ENCODE measurements at places on chromosomes 4 and X. TPM values are rescaled to one million over a fixed set of nuclear protein-coding genes. Genes with fewer than 3 reads are reported as not detected.

GRCh38 chrX:46572340-46572936 lies 1.1 kb upstream of the CHST7 start:
- DNase-seq = no peak

- no peak for DNase-seq
These were observed 107.8 kb downstream of the GATB start for GRCh38 chr4:151652841-151653547.

GRCh38 chr4:23768541-23768940 lies 121.3 kb downstream of the PPARGC1A start:
- DNase-seq = no peak

Gene HSFX1
- 1.4 TPM for polyA plus RNA-seq

DNA sequence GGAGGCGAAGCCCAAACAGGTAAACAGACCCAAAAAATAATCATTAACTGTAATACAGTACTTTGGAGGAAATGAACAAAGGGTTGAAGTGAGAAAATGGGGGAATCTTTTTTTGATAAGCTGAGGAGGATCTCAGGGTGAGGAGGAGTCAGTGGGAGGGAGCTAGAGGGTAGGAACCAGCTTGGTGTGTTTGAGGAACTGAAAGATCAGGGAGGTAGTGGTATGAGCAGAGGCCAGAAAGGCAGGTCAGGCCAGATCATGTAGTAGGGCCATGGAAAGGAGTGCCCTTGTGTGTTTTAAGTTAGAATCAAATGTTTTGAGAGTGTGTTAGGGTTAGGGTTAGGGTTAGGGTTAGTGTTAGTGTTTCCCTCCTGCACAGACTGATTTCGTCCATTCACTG lies 48.8 kb downstream of the PPP2R2C start:
- no peak for DNase-seq

DNA sequence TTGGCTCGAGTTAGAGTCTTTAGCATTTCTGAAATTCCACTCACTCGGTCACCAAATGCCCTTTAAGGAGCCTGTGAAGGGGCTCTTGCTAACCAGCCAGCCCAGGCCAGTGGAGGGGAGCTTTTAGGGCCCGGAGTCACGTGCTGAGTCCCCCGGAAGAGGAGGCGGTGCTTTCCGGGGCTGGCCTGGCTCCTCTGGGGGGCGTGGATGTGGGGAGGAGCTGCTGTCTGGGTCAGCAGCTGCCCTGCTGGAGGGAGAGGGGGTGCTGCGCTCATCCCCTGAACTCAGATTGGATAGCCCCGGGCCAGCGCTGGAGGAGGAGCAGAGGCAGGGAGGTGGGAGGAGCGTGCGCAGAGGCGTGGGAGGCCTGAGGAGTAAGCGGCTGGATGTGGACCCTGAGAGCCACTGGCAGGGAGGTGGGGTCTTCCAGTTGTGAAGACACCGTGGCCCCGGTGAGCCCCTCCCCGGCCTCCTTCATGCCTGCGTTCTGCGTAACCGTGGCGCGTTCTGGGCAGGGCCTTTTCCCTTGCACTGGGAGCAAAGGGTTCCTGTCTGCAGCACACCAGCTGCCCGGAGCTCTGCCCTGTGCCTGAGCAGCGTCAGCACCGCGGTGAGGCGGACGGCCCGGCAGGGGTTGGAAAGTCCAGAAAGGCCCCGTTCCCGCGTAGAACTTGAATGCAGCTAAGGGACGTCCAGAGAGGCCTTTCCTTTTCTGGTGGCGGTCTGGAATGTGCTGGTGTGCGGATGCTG lies 19.7 kb downstream of the MAEA start:
- peak; percentile 93 for DNase-seq

DNA sequence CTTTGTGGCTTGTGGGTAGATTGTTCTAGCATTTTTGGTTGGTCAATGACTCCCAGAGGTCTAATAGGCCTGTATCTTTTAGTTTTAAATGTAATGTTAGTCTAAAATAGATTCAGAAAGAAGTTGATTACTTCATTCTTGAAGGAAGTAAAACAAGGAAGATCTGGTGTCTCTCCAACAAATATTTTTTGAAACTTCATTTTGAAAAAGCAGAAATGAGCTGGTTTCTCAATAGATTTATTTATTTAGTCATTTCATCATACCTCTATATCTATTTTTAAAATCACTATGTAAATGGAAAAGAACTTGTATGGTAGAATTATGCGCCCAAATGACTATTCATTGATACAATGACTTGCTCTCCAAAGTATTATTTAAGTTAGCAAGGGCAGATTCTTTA lies 7.2 kb downstream of the HTR2C start:
- DNase-seq = no peak

Gene TMSB15B
- 31.7 TPM for polyA plus RNA-seq

DNA sequence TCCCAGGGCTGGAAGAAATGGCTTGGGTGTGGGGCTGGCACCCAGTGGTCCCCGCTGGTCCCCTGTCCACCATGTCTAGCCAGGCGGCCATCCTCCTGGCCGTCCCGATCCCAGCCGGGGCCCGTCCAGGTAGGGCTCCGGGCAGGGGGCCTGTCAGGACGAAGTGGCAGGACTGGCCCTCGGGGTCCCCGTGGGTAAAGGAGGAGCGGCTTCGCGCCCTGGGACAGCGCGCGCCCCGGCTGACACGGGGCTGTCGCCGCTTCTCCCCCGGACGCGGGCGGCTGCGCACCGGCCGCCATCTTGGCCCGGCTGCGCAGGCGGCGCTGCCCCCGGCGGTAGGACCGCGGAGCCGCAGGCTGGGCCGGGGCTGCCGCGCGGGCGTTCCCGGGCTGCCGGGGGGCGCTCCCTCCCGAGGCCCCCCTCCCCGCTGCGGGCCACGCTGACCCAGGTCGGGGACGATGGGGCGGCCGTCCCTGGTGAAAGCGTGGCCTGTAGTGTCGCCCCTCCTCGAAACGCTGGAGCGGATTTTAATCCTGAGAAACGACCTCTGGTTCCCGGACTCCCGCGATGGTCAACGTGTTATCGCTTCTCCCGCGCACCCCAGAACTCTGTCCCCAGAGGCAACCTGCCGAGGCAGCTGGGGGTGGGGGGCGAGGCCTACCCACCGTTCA lies 60.4 kb upstream of the BCOR start:
- DNase-seq = no peak

Gene TLR10
- polyA plus RNA-seq = 1.1 TPM

Gene SGCB
- polyA plus RNA-seq = 46.9 TPM

DNA sequence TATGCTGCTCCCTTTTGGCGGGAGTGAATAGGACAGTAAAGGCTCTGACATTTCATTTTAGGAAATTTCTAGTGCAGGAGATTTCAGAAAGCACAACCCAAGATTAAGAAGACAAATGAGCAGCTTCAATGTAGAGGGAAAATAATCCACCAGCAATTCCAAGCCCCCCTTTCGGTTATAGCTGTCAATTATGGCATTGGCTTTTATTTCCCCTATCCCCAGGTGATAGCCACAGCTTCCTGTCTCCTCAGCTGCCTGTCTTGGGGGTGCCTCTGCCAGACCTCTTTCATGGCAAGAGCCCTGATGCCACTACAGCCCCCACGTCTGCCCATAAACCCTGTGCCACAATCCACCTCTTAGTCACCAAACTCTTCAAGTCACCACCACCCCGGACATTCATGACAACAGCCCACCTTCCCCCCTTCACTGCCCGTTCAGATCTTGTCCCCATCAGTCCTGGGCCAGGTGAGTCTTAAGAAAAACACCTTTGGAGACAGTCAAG lies 48.4 kb upstream of the CLNK start:
- DNase-seq = no peak

Gene GRIA2
- 2.6 TPM for polyA plus RNA-seq

Gene CFAP97
- polyA plus RNA-seq = 29.0 TPM

DNA sequence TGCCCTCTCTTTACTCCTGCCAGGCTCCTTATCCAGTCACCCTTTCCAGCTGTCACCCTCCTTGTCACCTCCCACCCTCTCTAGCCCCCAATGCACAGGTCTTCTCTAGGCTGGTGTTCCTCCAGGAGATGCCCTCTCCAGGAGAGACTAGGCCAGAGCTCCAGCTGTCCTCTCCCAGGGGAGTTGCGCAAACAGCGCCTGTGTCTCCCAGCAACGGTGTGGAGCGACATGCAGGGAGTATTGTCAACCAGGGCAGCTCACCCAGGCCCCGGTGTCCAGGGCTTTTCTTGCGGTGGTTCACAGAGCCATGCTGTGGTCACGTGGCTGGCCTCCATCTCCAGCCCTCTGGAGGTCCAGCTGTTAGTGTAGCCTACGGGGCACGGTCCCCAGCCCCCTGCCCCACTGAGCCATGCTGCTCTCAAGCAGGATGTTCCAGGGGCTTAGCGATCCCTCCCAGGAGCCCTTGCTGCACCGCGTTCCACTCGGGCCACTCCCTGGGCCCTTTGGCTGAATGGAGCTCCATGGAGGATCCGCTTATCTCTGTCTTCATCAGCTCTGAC lies 34.8 kb downstream of the CCNQ start:
- no peak for DNase-seq

Gene TMPRSS11D
- polyA plus RNA-seq = 0.19 TPM

- DNase-seq = no peak
These were observed 34.1 kb upstream of the RPS6KA3 start for GRCh38 chrX:20300822-20301221.

DNA sequence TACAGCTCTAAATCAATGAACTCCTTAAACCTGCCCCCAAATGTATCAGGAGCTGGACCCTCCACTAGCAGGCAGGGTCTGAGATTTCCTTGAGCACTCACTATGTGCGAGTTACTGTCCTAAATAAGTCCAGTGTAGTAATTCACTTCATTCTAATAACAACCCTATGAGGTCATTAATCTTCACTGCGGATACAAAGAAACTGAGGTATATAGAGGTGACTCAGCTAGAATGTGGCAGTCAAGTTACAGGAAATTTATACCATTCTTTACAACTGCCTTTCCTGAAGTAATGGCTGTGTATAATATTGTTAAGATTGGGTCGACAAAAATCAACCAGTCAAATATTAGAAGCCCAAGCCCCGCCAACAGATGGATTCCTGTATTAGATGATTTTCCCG lies 473.9 kb upstream of the FTHL17 start:
- no peak for DNase-seq

GRCh38 chr4:109359040-109359646 lies 56.7 kb upstream of the COL25A1 start:
- DNase-seq = no peak

GRCh38 chrX:94551831-94552230 lies 877.8 kb downstream of the FAM133A start:
- no peak for DNase-seq

Gene RAB9B
- 3.3 TPM for polyA plus RNA-seq

- no peak for DNase-seq
These were observed 663.6 kb upstream of the CPEB2 start for GRCh38 chr4:14338585-14339265.

DNA sequence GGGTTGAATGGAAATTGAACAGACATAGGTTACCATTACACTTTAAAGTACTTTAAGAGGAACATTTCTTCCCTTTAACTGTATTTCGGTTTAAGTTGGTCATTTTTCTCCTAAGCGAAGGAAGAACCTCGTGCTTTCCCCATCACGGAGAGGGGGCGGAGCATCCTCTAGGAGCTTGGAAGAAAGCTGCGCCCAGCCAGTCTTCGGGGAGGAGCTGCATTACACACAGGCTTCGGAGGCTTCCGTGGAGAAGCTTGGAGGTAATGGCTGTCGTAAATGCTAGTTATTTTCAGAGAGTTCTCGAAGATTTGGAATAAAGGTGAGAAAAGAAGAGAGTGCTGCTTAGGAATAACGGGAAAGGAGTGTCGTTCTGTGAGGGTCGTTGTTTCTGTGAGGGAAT lies at the start of gene PWWP3B:
Gene PWWP3B (plus strand): TSS at position 199 of the 400 bp plus-strand sequence. CDS start 37,128 bp downstream, outside the sequence.
- DNase-seq = peak; percentile 12

Gene GPC3
- polyA plus RNA-seq = 469 TPM

Gene SLC38A5
- 43.4 TPM for polyA plus RNA-seq

Gene CT45A10
- polyA plus RNA-seq = 8.5 TPM

- DNase-seq = no peak
These were observed 40.1 kb downstream of the TET2 start for GRCh38 chr4:105186701-105187161.

GRCh38 chrX:97328853-97329390 lies 445.2 kb downstream of the RPA4 start:
- DNase-seq = no peak

DNA sequence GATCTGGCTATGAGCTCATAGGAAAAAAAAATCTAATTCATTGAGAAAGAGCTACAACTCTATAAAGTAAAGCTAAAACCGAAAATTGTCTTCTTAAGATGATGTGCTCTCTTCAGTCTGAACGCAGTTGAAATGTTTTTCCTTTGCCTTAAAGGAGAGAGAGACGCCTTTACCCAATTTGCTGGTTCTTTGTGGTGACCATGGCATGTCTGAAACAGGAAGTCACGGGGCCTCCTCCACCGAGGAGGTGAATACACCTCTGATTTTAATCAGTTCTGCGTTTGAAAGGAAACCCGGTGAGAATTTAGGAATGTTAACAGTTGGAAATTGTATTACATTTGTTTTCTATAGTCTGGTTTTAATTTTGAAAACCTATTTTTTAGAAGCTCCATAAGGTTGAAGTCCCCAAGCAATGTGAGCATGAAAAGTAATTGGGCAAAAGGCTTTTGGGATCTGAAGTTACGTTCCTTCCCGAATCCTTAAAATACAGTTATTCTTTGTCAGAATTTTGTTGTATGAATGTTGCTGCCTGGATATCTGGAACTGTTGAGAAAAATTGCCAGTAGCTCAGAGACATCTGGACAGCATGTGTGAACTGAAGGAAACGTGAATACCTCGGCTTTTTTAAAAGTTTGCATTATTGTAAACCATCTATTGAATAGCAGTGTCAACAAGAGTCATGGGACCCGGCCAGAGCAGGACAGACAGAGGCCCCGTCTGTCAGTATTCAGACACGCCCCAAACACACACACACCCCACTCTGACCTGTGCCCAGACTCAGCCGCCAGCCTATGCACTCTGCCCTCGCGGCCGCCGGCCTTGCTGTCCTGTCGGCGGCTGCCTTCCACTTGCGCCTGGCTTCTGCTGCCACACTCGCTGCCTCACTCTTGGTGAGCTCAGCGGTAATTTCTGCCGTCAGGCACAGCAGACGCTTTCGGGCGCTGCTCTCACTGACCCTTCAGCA lies 9.9 kb downstream of the PIGG start:
- DNase-seq = no peak

- no peak for DNase-seq
These were observed 99.0 kb upstream of the DDX3X start for GRCh38 chrX:41234962-41235361.

Gene ADRA2C
- polyA plus RNA-seq = 0.46 TPM

Gene HTN3
- polyA plus RNA-seq = not detected

DNA sequence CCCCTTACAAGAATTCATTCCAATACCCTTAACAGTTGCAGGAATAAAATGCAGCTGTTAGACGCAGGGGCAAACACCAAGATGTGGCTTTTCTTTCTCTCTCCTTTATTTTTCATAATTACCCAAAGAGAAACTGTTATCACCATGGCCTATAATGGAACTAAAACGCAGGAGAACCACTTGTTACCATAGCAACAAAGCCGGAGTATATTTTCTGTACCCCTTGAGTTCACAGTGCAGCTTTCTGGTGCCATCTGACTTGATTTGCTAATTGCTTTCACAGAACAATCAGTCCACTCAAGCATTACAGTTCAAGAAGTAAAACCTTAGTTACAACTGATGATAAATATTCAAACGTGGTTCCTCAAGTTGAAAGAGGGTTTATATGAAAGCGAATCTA lies 157.9 kb downstream of the AMELX start:
- no peak for DNase-seq

DNA sequence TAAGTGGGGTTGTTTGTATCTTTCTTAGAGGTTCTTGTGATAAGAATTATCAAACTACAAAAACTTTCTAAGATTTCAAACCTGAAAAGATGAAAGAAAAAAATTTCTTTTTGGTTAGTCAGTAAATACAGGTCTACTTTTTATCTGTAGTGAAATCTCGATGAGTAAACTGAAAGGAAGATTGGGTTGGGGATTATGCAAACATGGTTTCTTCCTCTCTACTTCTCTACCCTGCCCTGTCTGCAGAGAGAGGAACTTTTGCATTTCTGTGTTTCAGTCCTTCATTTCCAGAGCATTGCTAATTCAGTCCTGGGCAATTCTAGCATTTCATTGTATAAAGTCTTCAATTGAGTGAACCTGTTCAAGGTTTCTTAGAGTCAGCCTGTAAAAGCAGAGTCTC lies 51.6 kb upstream of the IL2 start:
- DNase-seq = no peak
